ENCODE measurements at places on chromosomes 6 and 20. TPM values are rescaled to one million over a fixed set of nuclear protein-coding genes. Genes with fewer than 3 reads are reported as not detected.

- no peak for DNase-seq
Measured at GRCh38 chr6:14906621-14907020, 339.2 kb upstream of the JARID2 start.

DNA sequence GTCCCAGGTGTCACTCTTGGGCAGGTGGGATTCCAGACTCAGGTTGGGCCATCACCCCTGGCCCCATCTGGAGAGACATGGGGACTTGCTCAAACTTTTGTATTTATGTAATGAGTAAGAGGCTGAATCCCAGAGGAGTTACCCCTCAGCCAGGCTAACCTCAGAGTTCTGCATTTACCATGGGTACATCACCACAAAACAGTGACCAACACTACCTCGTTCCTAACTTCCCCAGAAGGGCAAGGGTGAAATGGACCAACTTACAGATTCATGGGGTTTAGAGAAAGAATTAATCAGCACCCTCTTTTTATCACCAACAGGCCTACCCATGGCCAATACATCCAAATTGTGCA, 259.9 kb upstream of the MARCKS start:
- no peak for DNase-seq

DNA sequence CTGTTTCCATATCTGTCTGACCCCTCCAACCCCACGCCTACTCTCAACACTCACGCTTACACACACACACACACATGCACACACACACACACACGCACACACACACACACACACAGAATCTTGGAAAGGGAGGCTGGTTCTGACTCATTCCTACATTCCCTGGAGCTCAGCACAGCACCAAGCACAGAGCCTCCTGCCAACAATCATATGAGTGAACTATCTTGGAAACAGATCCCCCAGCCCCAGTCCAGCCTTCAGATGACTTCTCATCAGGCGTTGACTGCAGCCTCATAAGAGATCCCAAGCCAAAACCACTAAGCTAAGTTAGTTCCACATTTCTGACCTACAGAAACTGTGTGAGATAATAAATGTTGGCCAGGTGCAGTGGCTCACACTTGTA, 14.1 kb upstream of the HCK start:
- DNase-seq = no peak

DNA sequence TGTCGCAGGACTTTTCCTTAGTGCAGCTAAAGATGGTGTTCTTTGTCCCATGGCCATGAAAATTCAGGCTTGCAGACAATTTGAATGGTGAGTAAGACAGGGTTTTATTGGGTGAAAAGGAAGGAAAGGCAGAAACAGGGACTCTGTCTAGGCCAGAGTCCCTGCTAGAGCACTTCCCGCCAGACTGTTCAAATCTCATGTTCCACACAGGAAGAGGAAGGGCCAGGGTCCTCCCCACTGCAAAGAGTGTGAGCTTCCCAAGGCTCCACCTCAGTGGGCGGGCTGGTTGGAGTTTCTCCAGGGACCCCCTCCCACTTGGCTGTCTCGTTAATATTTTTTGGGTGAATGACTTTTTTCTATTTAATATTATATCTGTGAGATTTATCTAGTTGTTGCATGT, 29.0 kb downstream of the COL19A1 start:
- DNase-seq = no peak

DNA sequence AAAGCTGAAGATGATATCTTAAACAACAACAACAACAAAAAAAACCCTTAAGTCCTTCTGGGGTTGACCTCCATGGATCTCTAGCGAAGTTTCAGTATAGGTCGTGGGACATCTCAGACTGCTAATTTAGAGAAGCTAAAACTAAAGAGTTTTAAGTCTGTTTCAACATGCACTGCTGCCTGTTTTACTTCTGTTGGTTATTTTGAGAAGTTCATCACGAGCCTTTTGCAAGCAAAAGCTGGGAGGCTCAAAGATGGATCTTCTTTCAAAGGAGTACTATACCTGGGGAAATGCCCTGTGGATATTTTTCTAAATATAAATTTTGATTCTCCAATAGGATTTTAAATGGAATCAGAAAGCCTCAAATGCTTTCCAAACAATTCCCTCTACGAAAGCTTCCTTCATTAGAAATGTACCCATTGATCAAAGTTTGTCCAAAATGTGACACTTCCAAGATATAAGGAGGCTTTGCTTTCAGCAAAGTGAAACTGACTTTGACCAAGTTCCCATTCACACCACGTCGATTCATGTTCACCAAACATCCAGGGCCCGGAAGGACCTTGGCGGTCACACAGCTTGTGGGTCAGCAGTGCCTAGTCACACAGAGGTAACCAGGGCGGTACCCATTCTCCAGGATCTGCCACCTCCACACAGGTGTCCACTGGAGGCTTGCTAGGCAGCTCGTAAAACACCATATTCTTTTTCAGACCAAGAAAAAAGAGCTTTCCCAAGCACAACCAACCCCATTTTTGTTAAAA, 94.7 kb upstream of the QKI start:
- DNase-seq = no peak

DNA sequence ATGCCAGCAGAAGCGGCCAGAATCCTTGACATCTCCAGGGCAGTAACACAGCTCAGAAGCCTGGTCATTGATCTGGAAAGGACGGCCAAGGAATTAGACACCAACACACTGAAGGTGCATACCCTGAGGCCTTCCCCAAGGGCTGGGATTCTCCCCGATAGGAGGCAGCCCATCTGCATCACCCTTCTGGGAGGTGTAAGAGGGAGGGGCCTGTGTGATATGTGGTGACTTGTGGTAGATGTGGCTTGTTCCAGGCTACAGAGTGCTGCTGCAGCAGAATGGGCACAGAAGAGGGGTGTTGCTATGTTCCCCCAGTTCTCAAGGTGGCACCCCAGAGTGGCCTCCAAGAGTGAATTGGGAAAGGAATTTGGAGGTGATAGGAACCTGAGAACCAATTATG, 11.2 kb downstream of the TRIM40 start:
- DNase-seq = no peak

DNA sequence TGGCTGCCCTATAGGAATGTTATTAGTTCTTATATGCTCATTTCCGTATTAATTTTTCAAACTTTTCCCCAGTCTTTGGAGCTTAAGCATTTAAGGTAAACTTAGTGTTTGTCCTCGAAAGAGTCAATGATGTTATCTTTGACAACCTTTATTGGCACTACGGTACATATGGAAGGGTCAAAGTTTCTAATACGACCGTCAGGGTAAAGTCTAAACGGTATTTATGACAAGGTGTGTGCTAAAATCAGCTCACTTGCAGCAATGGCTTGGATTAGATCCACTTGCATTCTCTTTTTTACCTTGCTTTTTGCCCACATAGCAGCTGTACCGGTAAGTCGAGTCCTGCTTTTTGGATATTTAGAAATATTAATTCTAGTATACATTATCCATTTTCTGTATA, at the start of gene MEP1A:
TSS of gene MEP1A (plus strand) at position 252 of the 400 bp plus-strand sequence. CDS start at position 262, 10 bp downstream.
- no peak for DNase-seq

DNA sequence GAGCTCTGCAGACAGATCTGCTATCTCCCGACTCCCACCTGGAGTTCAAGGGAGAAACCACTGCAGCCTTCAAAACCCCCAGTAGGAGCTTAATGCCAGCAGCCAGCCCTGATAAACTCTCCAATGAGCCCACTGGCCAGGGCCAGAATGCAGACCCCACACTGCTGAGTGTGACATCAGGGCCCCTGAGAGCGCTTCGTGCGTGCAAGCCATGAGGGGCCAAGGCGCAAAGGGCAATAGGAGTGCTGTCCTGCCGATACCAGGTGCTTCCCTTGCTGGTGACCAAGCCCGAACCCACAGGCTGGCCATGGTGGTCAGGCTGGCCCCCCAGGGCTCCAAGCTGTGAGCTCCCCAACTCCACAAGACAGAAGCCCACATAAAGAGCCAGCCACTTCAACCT, 33.2 kb upstream of the CST7 start:
- DNase-seq = no peak

GRCh38 chr6:66435321-66435720, 728.3 kb upstream of the EYS start:
- no peak for DNase-seq

DNA sequence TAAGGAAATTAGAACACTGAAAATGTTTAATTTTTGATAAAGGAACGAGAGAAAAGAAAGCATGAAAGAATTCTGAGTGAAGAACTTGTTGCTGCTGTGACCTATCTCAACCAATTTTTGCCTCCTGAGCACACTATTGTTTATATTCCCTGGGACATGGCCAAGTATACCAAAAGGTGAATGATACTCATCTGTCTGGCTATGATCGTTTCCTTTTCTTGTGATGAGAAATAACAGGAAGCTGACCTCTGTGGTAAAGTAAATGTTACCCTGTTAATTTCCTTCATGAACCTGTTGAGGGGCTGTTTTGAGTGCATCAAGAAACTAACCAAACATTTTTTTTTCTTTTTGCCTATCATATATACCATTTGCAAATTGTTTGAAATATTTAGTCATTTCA, 69.1 kb downstream of the FIG4 start:
- DNase-seq = no peak

DNA sequence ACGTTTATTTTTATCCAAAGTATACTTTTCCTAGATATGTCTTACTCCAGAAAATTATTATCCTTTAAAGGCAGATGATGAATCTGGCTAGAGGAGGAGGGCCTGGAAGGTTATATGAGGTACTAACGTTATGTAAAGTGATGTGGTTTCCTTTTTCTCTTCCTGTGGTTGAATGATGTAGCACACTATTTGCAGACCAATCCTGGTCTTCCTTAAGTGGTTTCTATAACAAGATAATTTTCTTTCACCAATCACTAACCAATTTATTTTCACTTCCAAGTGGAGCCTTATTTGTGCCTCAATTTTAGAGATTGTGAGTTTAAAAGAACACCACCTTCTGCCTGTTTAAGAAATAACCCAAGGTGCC, 154.6 kb upstream of the SOX4 start:
- no peak for DNase-seq

GRCh38 chr6:31587791-31588777, 2.0 kb downstream of the LST1 start:
- no peak for DNase-seq

- DNase-seq = no peak
Measured at GRCh38 chr6:156710479-156710878, 66.7 kb upstream of the ARID1B start.

GRCh38 chr6:168049706-168050224, 29.2 kb downstream of the FRMD1 start:
- no peak for DNase-seq

- DNase-seq = no peak
Measured at GRCh38 chr6:52539607-52540006, 37.3 kb downstream of the TRAM2 start.

DNA sequence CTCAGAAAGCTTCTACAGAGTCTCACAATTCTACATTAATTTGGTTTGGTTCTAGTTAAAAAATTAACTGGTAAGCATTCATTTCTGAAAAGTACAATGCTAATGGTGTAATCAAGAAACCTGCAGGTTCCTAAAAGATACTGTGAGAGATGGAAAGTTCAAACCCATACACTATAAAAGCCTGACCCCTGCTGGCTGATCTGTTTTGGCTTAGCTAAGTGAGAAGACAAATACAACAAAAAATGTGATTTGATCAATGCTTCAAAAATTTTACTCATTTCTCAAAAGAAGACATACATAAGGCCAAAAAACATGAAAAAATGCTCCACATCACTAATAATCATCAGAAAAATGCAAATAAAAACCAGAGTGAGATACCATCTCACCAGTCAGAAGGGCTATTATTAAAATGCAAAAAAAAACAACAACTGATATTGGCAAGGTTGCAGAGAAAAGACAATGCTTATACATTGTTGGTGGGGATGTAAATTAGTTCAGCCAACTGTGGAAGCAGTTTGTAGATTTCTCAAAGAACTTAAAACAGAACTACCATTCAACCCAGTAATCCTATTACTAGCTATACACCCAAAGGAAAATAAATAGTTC, 102.8 kb downstream of the MOXD1 start:
- peak; percentile 30 for DNase-seq

DNA sequence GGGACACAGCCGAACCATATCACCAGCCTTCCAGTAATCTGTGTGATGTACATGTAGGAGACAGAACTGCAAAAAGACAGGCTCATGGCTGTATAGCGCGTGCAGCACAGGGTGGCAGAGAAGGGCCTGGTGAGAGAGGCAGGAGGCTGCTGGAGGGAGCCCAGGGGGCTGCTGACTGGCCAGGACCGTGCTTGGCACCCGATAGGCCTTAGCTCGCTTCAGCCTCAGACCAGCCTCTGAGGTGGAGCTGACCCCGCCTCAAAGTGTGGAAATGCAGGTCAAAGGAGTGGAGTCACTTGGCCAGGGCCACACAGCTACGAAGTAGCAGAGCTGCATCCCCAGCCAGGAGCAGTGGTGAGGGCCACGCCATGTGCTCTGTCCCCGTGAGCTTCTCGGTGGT, 707.6 kb downstream of the QKI start:
- no peak for DNase-seq

GRCh38 chr6:168041928-168042327, 37.1 kb downstream of the FRMD1 start:
- DNase-seq = no peak

DNA sequence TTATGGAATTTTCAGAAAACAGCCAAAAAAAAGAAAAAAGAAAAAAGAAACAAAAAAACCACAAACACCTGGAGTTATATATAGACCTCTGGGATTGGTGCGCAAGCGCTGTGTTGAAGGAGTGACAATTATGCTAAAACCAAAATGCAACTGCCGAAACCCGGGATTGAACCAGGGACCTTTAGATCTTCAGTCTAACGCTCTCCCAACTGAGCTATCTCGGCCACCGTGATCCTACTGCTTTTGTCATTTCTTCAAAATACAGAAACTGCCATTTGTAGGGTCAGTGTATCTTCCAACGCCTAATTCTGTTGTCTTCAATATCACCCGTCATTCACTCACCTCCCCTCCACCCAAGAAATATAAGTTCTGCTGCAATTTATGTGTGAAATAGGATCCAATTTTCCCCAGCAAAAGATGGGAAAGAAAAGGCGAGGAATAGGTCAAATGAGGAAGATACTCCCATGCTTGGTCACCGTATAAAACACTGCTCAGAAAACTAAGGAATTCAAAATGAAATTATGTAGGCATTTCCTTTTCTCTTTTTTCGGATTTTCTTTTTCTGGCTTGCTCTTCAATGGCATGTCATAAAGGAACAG, 116.0 kb downstream of the TRIM27 start:
- DNase-seq = no peak

GRCh38 chr6:135782546-135782945, 69.0 kb upstream of the PDE7B start:
- DNase-seq = no peak

The FRS3 gene
- total RNA-seq = 5.5 TPM

The TCEA2 gene
- 34.8 TPM for total RNA-seq

The TGM3 gene
- total RNA-seq = not detected

The GPR63 gene
- 0.48 TPM for total RNA-seq

The SIGLEC1 gene
- 28.2 TPM for total RNA-seq

The ELOVL4 gene
- total RNA-seq = 0.19 TPM

The SLC17A2 gene
- total RNA-seq = not detected

The PACRG gene
- 1.3 TPM for total RNA-seq
